ENCODE measurements at places on chromosomes 16 and 17. TPM values are rescaled to one million over a fixed set of nuclear protein-coding genes. Genes with fewer than 3 reads are reported as not detected.

FSCN2 gene
- total RNA-seq: 0.71 TPM

ACAP1 gene
- total RNA-seq: 3.7 TPM

ZP2 gene
- total RNA-seq: not detected

SLFN13 gene
- total RNA-seq: 4.2 TPM

PRR35 gene
- 0.13 TPM for total RNA-seq

TNFRSF13B gene
- total RNA-seq: not detected

SMARCE1 gene
- total RNA-seq: 100 TPM

CFAP52 gene
- not detected for total RNA-seq

SLC43A2 gene
- total RNA-seq: 4.8 TPM

MAPT gene
- total RNA-seq: 2.1 TPM

SLC13A2 gene
- 0.14 TPM for total RNA-seq

HIC1 gene
- 1.3 TPM for total RNA-seq

CCNF gene
- total RNA-seq: 22.6 TPM

CCL5 gene
- total RNA-seq: 1.0 TPM

IL34 gene
- total RNA-seq: 0.77 TPM

TPSB2 gene
- not detected for total RNA-seq

CCDC137 gene
- 58.3 TPM for total RNA-seq

GPR142 gene
- total RNA-seq: not detected

MEIOB gene
- total RNA-seq: 2.1 TPM
